ENCODE measurements at places on chromosomes 2 and 18.

DNA sequence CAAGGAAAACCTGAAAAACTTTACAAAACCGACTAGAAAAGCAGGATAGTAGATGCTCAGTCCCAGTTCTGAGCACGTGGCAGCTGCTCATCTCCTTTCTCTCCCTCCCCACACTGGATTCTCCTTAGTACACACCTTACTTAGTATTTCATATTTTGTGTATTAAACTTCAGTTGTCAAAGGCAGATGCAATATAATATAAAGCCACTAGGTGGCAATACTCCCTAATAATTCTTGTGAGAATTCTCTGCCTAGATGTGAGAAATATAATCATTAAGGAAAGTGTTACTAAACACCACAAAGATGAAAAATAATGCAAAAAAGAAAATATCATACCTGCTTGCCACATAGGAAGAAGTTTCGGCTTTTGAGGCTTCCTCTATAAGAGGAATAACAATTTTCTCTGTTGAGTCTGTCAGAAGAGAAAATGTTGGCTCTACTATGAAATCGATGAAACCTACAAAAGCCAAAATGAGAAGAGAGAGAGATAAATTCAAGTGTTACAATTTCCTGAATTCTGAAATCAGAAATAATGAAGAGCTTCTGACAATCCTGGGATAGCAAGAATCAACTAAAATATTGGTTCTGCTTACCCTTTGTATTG is 200.6 kb downstream of the PPP1R1C start:
- DNase-seq, result no peak

- no peak for DNase-seq
These were observed 73.6 kb downstream of the CCDC141 start for GRCh38 chr2:178976351-178976750.

DNA sequence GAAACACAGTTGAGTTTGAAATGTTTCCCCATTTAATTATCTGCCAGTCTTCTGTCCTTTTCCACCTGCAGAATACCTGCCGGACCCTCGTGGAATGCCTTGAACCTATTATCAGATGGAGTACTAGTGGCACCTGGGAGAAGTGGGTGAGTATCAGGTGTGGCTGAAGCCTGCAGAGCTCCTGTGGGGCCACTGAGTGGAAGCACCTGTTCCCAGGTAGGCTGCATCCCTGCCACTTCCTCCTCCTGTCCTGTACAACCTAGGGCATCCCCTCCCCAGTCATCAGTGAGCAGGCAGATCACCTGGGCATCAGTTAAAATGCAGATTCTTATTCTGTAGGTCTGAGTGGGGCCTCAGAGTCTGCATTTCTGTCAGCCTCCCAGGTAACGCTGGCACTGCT is 80.8 kb upstream of the BZW1 start:
- DNase-seq, result no peak

GRCh38 chr2:46179037-46179621 is 118.1 kb upstream of the EPAS1 start:
- DNase-seq, result peak; percentile 57

- DNase-seq, result no peak
These were observed 322.6 kb upstream of the REV1 start for GRCh38 chr2:99812426-99812825.

DNA sequence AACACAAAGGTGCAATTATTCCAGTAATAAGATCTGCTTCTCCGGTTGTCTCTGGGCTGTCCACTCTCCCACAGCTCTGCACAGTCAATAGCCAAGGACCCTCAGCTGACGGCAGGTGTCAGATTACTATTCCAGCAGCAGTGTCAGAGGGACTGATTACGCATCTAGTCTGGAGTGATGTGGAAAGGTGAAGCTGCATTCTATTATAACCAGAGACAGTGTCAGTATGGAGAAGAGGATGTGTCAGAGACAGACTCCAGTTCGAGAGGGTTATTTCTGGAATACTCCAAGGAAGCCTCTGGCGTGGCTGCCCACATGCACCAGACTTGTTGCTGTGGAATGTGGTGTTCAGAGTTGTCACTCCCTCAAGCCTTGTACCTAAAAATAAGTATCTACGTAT is 163.6 kb upstream of the TMEM200C start:
- DNase-seq, result no peak

GRCh38 chr2:42906557-42907411 is 114.4 kb upstream of the HAAO start:
- DNase-seq, result no peak

- DNase-seq, result no peak
These were observed 13.7 kb upstream of the ZNF532 start for GRCh38 chr18:58850786-58851469.

DNA sequence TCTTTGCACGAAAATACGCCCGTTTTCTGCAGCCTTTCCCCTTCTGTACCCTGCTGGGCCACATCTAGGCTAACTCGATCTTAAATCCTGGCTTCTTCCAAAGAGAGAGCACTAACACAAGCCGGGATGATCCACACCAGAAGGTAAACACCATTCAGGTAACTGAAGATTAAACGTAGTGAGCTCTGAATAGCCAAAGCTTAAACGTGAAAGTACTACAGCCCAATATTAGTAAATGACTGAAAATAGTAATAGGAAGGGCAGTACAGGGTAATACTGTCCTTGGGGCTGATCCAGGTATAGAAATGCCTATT is 422 bp upstream of the MRPL53 start:
- DNase-seq, result no peak

- no peak for DNase-seq
These were observed 9.4 kb upstream of the PRLH start for GRCh38 chr2:237556773-237557632.

DNA sequence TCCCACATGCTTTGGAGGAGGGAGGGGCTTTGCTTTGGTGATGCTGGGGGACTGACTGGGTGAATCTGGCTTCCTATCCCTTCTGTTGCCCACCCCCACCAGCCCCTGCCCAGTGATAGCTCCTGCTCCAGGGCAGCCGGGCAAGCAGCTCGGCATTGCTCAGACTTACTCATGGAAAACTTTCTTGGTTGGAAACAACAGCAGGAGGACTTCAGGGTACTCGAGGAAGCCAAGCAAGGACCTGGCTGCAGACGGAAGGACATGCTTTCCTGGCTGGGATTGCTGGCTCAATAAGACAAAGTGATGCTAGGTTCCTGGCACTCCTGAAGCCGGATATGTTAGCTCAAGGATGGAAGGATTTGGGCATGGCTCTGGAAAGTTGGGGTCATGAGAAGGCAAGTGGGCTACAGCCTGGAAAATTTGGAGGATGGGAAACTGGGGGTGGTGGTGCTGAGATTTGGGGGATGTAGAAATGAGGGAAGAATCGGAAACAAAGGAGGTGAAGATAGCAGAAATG is 3.1 kb downstream of the SPEG start:
- no peak for DNase-seq

DNA sequence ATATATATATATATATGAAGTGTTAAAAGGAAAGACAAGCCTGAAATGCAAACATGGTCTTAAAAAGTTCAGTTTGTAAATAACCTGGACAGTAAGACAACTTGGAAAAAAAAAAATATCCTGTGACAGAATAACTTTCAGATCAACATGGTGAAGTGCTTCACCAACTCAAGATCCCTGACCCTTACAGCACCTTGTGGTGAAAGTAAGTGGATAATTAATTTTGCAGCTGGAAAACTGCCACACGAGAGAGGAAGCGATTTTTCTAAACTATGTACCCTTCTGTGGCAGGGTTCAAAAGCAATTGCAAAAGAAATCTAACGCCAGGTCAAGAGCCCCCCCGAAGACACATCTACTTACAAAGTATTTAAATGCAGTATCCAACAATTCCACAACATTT is 95.8 kb downstream of the PAX3 start:
- no peak for DNase-seq

DNA sequence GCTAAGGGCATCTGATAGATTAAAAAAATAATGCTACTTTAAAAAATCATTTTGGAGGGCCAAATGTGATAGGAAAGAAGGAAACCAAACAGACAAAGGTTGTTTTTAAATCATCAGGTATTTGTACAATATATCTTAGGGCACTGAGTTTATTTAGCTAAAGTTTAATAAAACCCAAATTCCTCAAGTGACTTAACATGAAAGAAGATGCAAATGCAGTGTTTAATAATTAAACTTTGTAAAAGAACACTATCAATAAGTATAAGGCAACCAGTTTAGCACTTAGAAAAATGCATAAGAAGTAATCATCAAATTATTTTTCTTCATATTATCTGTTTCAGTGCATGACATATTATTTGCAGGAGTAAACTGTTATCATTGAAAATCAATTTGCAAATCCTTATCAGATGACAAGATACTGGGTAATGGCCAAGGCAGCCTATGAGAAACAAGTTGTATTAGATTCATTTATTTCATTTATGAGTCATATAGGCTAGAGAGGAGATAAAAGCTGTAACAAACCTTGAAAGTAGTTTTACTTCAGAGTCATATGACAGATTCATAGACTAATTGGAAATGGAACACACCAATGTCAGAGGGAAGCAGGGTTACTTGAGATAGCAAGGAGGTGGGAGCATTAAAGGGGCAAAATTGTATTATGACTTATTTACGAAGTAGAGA is 165.5 kb downstream of the GCA start:
- DNase-seq, result no peak

- no peak for DNase-seq
These were observed 72.2 kb downstream of the EMILIN2 start for GRCh38 chr18:2918761-2919550.

DNA sequence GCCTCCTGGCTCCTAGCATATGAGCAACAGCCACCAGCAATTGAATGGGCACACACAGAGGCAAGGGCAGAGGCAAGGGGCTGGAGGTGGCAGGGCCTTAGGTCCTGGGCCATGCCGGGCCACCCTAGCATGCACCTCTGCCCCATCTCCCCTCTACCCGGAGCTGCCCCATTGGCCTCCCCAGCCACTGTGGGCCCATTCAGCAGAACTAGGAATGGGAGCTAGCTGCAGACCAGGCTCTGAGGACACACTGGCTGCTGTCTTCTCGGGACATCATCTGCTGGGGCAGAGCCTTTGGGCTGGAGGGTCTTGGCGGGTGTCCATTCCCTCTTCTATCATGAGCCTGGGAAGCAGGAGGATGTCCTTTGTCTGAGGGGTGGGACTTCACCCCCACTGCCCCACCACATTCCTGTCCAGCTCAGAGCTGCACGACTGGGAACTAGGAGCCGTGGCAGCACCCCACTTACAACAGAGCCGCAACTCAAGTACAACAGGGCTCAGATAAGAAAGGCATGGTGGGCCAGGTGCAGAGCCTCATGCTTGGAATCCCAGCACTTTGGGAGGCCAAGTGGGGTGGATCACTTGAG is 800 bp downstream of the VIL1 start:
- no peak for DNase-seq

All from stimulated activated naive CD8-positive, alpha-beta T cell treated with anti-CD3 and anti-CD28 coated beads, Interleukin-15, amount 100 ng/mL, for 72 hours (primary cell).